Left lung (tissue), 14 donors: ENCODE measurements at places on chromosomes 1 and 21. TPM values are rescaled to one million over a fixed set of nuclear protein-coding genes. Genes with fewer than 3 reads are reported as not detected.
A peak's percentile ranks its signal among the peaks of the same experiment; 100 is the strongest.

The OR10Z1 gene
- 0.38 TPM for polyA plus RNA-seq

- peak; percentile 44 for DNase-seq
These were observed 269.9 kb downstream of the HLX start for GRCh38 chr1:221149111-221149510.

The RPTN gene
- polyA plus RNA-seq = not detected

The SLAMF7 gene
- polyA plus RNA-seq = 0.98 TPM

DNA sequence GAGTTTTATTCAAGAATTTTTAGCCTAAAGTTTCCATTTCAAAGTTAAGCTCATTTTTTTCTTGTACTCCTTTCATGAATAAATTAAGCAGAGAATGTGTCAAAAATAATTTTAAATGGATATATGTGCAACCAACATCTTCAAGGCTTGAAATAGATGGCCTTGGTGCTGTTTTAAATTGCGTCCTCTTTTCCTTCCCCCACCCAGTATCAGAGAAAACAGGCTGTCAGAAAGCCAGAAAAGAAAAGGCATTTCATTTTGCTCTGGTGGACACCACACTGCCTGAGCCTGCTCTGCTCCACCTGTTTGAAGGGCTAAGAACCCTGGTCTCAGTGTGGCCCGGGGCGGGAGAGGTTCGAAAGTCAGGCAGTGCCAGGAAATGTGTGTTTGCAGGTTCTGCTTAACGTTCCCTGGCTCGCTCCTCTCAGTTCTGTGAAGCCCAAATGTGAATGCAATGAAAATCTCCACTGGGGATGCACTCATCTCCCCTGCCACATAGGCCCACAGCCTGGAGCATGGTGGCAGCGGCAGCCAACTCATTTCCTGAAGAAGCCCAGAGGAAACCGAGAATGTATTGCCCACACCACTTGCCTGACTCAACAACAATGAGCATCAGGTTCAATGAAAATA lies 134.4 kb downstream of the SDCCAG8 start:
- no peak for DNase-seq

The ANP32E gene
- polyA plus RNA-seq = 85.4 TPM
